ENCODE measurements at places on chromosomes 12 and 14. TPM values are rescaled to one million over a fixed set of nuclear protein-coding genes. Genes with fewer than 3 reads are reported as not detected.

Gene MIP
- not detected for total RNA-seq

Gene TNS2
- 6.6 TPM for total RNA-seq

Gene ENO2
- total RNA-seq = 79.0 TPM

Gene GLIPR1L1
- not detected for total RNA-seq

Gene PLA2G1B
- not detected for total RNA-seq

Gene ANKS1B
- total RNA-seq = 10.1 TPM

Gene PTPN21
- 42.1 TPM for total RNA-seq

Gene KCNH3
- 29.2 TPM for total RNA-seq

Gene TAS2R8
- 0.24 TPM for total RNA-seq

Gene SERPINA3
- total RNA-seq = 8.0 TPM

Gene IRAK3
- 0.02 TPM for total RNA-seq

Gene LMNTD1
- not detected for total RNA-seq

Gene PIWIL1
- total RNA-seq = not detected

Gene LRTM2
- total RNA-seq = 0.48 TPM

Gene FAM181A
- total RNA-seq = not detected

Gene KCNK10
- total RNA-seq = 0.80 TPM

Gene SINHCAF
- total RNA-seq = 391 TPM

Gene TC2N
- 36.6 TPM for total RNA-seq

Gene FGF6
- not detected for total RNA-seq

Gene LTB4R
- total RNA-seq = 8.4 TPM

Gene RTL1
- total RNA-seq = 159 TPM

Gene KICS2
- total RNA-seq = 6.3 TPM

Gene INF2
- 69.2 TPM for total RNA-seq

Gene FAM222A
- total RNA-seq = 11.6 TPM

Gene CISTR
- not detected for total RNA-seq

Gene PLCZ1
- total RNA-seq = not detected

Gene ASIC1
- 5.7 TPM for total RNA-seq

Gene IFI27
- 5.8 TPM for total RNA-seq

Gene ANO4
- total RNA-seq = 0.38 TPM

Gene SMARCD1
- total RNA-seq = 167 TPM

Gene NANOG
- total RNA-seq = 0.64 TPM

Gene NRL
- total RNA-seq = 2.3 TPM

Gene PRH1
- 40.0 TPM for total RNA-seq

Gene POTEG
- total RNA-seq = not detected

Gene DBX2
- total RNA-seq = not detected

Gene CATSPERB
- total RNA-seq = 5.7 TPM

Gene TBX3
- total RNA-seq = 16.3 TPM

Gene GEMIN2
- 24.3 TPM for total RNA-seq

Gene RHOJ
- total RNA-seq = 1.9 TPM

Gene SRSF5
- 379 TPM for total RNA-seq

Gene SYNJ2BP
- 39.8 TPM for total RNA-seq

Gene TAS2R20
- total RNA-seq = 3.8 TPM

Gene PRR13
- total RNA-seq = 106 TPM

Gene MYO1H
- 0.51 TPM for total RNA-seq
